Epithelial cell of proximal tubule (primary cell): ENCODE measurements at places on chromosomes 11 and 22. TPM values are rescaled to one million over a fixed set of nuclear protein-coding genes. Genes with fewer than 3 reads are reported as not detected.

- DNase-seq = no peak
Observed at GRCh38 chr11:126405374-126405773, 49.9 kb downstream of the ST3GAL4 start.

GRCh38 chr22:39664485-39665200 lies 94.1 kb downstream of the CACNA1I start:
- no peak for DNase-seq

Gene CREB3L1
- 0.29 and 2.4 TPM in 2 replicates for total RNA-seq

Gene NTM
- 5.3 and 17.0 TPM in 2 replicates for total RNA-seq

GRCh38 chr11:4658629-4659445 lies 15.1 kb downstream of the OR51E1 start:
- no peak for DNase-seq

GRCh38 chr22:22929381-22930221 lies 42.0 kb downstream of the IGLL5 start:
- DNase-seq = no peak

DNA sequence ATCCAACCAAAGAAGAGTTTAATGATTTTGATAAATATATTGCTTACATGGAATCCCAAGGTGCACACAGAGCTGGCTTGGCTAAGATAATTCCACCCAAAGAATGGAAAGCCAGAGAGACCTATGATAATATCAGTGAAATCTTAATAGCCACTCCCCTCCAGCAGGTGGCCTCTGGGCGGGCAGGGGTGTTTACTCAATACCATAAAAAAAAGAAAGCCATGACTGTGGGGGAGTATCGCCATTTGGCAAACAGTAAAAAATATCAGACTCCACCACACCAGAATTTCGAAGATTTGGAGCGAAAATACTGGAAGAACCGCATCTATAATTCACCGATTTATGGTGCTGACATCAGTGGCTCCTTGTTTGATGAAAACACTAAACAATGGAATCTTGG lies 23.9 kb downstream of the KDM4D start:
- DNase-seq = no peak

- DNase-seq = no peak
Observed at GRCh38 chr11:68498321-68498720, 37.8 kb downstream of the PPP6R3 start.

Gene OR4C16
- not detected in 2 replicates for total RNA-seq

Gene RELA
- 63.6 and 73.0 TPM in 2 replicates for total RNA-seq

GRCh38 chr11:106482917-106483785 lies 405.7 kb downstream of the AASDHPPT start:
- peak; percentile 22 for DNase-seq

Gene GNG3
- total RNA-seq = not detected in 2 replicates

- no peak for DNase-seq
Observed at GRCh38 chr11:105152560-105152959, 13.0 kb upstream of the CARD18 start.

Gene OR2AG2
- total RNA-seq = 0.14 TPM in 1 of 2 replicates, not detected in the other

GRCh38 chr11:115247953-115248352 lies 256.3 kb downstream of the CADM1 start:
- DNase-seq = no peak

DNA sequence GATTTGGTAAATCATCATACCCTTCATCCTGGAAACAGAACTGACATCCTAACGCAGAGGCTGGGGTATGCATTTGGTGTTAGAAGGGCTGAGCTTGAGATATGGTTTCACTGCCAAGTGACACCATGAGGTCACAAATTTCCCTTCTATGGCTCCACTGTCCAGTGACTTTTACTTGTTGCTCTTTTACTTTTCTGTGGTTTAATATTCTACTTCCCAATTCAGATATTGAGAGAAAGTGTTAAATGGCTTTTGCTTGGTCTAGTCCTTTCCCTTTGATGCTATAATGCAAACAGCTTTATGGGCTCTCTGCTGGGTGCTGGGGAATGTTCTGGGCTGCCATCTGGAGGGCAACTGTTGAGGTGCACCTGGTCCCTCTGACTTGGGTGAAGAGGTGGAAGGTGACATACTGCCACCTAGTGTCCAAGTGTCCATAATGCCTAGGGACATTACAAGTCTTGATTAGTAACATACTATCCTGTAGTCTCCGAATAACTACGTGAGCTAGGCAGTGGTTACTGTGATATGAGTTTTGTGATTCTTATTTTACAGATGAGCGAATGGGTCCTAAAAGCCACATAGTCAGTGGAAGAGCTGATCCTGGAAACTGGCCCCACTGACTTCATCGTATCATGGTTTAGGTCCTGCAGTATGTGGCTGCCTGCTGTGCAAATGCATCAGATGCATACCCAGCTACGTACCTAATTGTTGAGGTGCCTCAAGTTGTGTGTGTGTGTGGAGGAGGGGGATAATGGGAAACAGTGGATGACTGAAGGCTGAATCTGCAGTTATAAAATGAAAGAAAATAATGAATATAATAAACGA lies 149.1 kb upstream of the RAG2 start:
- peak; percentile 67 for DNase-seq

GRCh38 chr22:31683181-31684105 lies 21.4 kb upstream of the PISD start:
- no peak for DNase-seq

GRCh38 chr22:38284042-38284402 lies 11.2 kb upstream of the TMEM184B start:
- no peak for DNase-seq

Gene CRYBB2
- 0.14 TPM in 1 of 2 replicates, not detected in the other for total RNA-seq

- DNase-seq = no peak
Observed at GRCh38 chr11:64746486-64746885, 2.5 kb upstream of the RASGRP2 start.

- no peak for DNase-seq
Observed at GRCh38 chr11:69401715-69402114, 79.7 kb upstream of the LINC01488 start.

DNA sequence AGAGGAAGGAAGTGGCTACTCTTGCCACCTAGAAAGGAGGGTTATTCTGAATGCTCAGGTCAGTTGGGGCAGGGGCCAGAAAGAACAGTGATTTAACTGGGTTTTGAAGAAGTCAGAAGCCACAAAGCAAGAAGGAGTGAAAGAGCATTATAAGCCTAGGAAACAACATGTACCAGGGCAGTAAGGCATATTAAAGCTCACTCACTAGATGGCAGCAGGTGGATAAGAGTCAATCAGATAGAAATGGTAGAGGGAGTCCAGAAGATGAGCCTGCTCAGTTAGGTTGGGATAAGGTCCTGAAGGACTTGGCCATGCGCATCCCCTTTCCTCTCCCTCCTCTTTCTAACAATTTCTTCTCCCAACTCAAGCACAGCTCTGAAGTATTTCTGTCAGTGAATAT lies 22.0 kb upstream of the PATE1 start:
- DNase-seq = no peak

Gene PHETA2
- total RNA-seq = 10.9 and 11.2 TPM in 2 replicates

DNA sequence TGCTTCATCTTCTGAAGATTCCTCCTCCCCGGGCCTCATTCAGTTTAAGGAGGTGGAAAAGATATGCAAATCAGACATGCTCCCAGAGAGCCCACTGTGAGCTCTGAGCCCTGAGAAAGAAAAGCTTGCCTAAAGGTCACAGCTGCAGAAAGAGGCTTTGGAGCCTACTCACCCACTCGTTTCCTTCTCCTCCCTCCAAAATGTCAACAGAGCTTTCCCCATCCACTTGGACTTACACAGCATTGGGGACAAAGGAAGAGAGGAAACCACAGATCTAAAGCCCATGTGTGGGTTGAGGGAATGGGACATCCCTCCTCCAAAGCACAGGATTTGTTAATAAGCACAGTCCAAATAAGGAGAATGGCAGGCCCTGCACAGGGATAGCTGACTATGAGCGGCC lies 158.4 kb downstream of the ETS1 start:
- DNase-seq = no peak

DNA sequence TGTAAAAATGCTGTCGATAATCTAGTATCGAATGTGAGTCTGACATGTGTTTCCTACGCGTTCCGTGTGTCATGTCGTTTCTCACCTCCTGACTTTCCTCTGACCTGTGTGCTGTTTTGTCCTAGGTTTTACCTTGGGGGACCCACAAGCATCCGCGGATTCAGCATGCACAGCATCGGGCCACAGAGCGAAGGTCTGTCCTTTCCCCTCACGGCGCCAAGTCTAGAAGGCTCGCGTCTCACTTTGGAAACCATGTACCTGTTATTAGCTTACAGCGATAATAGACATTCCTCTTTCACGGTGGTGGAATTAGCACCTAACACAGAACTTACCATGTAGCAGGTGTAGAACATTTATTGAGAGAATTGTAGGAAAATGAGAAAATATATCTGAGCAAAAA lies 28.6 kb downstream of the SAMM50 start:
- DNase-seq = no peak

Gene BTBD18
- not detected in 2 replicates for total RNA-seq

Gene CRYBB1
- not detected in 2 replicates for total RNA-seq
